Body of pancreas (tissue), 4 donors: ENCODE measurements at places on chromosomes 13 and 19. TPM values are rescaled to one million over a fixed set of nuclear protein-coding genes. Genes with fewer than 3 reads are reported as not detected.

CEACAM19 gene
- 5.3 TPM for total RNA-seq

CD37 gene
- total RNA-seq, result 6.2 TPM

CPT1C gene
- total RNA-seq, result 3.4 TPM

HSPB6 gene
- total RNA-seq, result 117 TPM

CABP5 gene
- not detected for total RNA-seq

PCDH9 gene
- total RNA-seq, result 3.6 TPM

RAB3A gene
- 0.52 TPM for total RNA-seq

NCR1 gene
- total RNA-seq, result not detected

REEP6 gene
- 16.6 TPM for total RNA-seq

SLC25A41 gene
- total RNA-seq, result not detected

FGF9 gene
- total RNA-seq, result 1.3 TPM

GPR108 gene
- total RNA-seq, result 68.2 TPM

SSC5D gene
- total RNA-seq, result 3.3 TPM

GNG8 gene
- total RNA-seq, result not detected

ELSPBP1 gene
- total RNA-seq, result not detected

FOSB gene
- 84.7 TPM for total RNA-seq

ZNF554 gene
- total RNA-seq, result 3.6 TPM

TMEM59L gene
- total RNA-seq, result 2.1 TPM

GSX1 gene
- not detected for total RNA-seq

LGI4 gene
- total RNA-seq, result 1.6 TPM

ANKRD27 gene
- total RNA-seq, result 9.6 TPM

ZNF724 gene
- total RNA-seq, result 1.3 TPM

BRSK1 gene
- 0.66 TPM for total RNA-seq

MBD3L2 gene
- total RNA-seq, result not detected

NMRK2 gene
- total RNA-seq, result not detected

ZNF208 gene
- 36.6 TPM for total RNA-seq

CEACAM16 gene
- total RNA-seq, result 0.33 TPM
